Nucleus accumbens (tissue), 56 donors: ENCODE measurements at places on chromosomes 3 and 15.

DNA sequence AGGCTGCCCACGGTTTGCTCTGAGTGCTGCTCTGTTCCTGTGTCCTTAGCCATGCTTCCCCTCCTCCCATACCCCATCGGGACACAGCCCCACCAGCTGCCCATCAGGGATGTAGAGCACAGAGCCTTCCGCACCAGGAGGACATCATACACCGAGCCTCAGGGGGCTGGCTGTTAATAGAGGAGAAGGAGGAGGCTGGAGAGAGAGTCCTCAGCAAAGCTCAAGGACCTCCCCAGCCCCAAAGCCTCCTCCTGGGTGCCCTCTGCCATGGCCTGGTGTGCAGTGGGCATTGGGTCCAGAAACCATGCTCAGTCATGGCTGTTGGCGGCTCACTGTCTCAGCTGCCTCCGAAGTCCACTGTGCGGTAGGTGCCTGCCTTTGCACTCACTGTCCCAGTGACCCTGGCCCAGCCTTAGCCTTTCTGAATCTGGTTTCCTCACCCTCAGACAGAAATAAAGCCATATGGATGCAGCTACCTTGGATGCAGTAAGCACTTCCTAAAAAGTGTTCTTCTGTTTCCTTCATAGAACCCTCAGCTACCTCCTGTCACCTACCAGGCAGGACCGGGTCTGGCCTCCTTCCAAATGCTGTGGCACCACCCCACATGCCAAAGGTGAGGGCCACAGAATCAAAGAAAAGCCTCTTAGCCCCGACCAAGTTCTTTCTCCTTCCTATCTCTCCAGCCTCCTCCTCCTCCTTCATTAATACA is 53.9 kb downstream of the ACAD9 start:
- no peak for DNase-seq

DNA sequence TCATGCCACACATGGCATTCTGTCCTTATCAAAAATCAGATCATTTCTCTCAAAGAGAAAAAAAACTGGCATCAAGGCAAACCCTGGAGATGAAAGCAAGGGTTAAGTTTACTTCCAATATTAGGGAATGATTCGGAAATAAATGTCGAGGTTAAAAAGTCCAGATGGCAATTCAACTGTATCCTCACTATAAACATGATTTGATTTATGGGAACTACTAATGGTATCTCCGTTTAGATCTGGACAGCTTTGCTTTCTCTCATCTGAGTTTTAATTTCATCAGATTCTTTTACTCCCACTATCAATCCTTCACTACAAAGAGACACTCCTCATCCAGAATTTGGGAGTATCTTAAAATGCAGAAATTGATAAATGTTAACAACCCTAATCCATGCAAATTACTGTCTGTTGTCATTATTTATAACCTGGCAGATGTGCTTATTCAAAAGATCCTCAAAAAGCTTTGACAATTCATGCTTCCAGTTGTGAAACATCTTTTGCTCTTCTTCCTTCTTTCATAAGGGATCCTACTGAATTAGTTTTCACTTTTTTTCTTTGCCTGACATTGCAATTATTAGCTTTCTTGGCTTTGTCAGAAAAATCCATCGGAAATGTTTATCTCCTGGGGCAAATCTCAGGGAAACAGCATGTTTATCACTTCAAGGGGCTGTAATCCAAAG is 903.2 kb downstream of the MCTP2 start:
- no peak for DNase-seq

DNA sequence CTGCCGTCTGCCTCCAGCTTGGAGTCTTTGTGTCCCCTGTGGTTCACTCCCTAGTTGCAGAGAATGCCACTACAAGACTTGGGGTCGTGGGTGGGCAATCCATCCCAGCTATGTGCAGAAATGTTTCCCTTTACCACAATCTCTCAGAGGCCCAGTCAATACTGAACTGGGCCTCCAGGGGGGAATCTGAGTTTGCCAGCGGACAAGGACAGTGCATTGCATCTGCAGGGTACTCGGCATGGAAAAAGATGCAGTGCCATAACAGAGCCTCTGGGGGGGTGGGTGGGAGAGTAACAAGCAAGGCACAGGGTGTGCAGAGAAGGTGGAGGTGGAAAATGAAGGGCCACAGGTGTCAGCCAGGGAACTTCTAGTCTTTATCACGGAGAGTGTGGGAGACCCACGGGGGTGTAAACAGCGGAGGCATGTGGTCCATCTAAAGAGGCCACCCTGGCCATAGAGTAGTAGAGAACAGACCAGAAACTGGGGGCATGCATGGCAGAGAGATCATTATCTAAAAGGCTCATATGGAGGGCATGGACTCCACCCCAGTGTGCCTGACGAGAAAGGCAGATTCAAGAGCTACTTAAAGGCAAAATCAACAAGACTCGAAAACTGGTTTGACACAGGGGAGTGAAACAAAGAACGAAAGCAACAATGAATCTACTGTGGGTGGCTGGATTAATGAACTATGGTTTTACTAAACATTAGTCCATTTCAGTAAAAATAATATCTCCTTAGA is 182.4 kb downstream of the ANXA2 start:
- no peak for DNase-seq

GRCh38 chr3:141384157-141384556 is 15.9 kb downstream of the ZBTB38 start:
- no peak for DNase-seq

- DNase-seq, result no peak
Observed at GRCh38 chr15:28912422-28912821, 26.6 kb downstream of the APBA2 start.

GRCh38 chr15:64521201-64521600 is 60.8 kb downstream of the ZNF609 start:
- no peak for DNase-seq

GRCh38 chr3:178083906-178084866 is 452.1 kb upstream of the KCNMB2 start:
- DNase-seq, result no peak

DNA sequence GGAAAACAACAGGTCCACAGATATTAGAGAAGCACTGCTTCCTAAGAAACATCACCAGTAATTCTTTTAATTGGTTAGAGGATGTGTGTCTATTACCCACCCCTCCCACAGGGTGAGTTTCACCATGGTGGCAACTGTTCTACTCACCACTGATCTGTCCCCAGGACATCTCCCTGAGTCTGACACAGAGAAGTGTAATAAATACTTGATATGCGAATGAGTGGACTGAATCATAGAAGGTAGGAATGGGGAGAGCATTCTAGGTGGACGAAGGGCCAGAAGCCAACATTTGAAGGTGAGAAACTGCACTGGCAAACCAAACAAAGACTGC is 452.7 kb upstream of the PROK2 start:
- no peak for DNase-seq

DNA sequence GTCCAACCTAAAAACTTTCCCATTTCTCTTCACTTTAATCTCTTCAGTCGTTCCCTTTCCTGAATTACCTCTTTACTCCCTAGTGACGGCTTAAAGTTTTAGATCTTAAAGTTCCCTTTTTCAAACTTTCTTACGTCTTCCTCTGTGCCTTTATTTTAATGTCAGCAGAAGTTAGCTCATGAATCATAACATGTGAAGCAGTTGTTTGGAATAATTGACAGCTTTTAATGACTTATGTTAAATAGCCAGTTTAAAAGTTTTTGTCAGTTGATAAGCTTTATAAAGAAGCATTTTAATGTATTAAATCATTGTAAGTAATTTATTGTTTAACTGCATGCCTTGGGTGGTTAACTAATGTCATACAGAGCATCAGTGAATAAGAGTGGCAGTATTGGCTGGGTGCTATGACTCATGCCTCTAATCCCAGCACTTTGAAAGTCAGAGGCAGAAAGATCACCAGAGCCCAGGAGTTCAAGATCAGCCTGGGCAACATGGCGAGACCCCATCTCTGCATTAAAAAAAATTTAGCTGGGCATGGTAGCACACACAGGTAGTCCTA is 33.9 kb downstream of the PIK3CA start:
- DNase-seq, result no peak

DNA sequence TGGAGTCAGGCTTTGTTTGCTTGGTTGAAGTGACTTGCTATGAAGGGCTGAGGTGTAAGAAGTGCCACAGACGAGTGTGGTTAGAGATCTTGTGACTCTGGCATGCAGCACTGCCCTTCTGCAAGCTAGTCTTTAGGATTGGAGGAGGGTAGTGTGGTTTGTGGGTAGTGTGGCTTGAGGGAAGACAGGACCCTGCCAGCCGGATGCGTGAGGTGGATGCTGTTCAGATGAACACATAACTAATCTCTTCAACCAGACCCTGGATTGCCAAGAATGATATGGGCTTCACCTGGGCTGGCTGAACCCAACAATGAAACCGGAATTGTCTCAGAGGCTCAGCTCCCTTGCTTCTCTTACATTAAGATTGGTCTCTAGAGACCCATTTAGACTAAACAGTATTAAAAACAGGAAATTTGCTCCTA is 32.7 kb downstream of the STARD9 start:
- DNase-seq, result no peak

DNA sequence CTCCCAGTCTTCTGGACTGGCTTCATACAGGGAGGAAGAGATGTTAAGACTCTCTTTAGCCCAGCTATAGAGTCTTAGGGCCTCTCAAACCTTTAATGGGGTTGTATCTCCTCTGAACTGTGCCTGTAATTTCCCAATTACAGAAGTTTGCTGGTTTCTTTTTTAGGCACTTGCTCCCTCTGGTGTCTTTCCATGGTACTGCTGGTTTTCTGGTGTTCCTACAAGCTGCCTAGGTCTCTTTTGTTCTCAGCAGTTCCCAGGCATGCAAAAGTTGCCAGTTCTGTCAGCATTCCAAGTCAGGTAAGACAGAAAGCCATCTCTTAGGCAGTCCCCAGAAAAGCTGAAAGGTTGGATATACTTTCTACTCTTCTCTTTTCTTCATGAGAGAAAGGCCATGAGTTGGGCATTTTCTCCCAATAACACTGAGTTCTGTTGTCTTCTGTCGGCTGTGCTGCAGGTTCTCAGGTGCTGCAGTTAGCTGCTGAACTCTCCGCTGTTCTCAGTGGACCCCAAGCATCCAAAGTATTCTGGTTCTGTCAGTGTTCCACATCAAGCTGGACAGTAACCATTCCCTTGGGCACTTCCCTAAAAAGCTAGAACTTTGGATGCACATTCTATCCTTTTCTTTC is 54.4 kb upstream of the EHHADH start:
- DNase-seq, result no peak

DNA sequence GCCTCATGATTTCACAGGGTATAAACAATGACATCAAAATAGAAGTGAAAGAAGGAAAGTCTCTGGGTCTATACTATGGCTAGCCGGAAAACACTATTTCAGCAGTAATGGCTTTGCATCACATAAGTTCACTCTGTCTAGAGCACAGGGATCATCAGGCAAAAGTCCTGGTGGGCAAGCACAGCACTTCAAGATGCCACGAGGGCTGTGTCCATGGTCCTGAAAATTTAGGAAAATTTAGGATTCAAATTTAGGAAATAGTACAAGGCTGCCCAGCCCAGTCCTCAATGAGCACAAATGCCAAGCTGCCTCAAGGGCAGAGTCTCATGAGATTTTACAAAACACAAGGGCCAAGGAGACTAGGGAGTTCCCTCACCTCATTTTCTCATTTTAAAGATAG is 54.1 kb downstream of the RORA start:
- no peak for DNase-seq

DNA sequence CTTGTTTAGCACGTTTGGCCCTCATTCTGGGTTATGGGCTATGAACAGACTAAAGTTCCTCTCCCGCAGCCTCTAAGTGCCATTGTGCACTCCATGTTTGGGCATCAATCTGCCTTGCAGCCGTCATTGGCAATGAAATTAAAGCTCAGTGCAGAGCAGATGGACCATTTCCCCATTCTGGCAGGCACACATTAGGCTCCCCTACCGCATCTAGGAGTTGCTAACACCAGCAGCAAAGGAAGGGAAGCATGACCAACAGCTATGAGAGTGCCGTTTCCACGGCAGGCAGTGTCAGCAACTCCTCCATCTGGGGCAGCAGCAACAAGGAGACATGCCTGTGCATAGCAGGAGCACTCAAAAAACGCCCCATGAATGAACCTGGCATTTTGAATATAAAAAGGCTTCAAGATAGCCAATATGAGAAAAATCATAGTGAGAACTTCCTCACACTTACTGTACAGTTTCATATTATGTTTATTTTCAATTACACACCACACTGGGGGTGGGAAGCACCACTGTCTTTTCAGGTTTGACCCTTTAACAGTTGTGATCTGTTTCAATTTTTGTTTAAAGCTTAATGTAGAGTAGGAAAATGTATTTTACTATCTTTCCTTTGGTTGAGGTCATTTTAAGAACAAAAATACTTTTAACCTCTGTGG is 218.7 kb downstream of the KCNMB2 start:
- DNase-seq, result no peak

GRCh38 chr3:179969525-179969924 is 67.2 kb downstream of the PEX5L start:
- no peak for DNase-seq

GRCh38 chr15:88897456-88898194 is 2.3 kb upstream of the HAPLN3 start:
- DNase-seq, result no peak

DNA sequence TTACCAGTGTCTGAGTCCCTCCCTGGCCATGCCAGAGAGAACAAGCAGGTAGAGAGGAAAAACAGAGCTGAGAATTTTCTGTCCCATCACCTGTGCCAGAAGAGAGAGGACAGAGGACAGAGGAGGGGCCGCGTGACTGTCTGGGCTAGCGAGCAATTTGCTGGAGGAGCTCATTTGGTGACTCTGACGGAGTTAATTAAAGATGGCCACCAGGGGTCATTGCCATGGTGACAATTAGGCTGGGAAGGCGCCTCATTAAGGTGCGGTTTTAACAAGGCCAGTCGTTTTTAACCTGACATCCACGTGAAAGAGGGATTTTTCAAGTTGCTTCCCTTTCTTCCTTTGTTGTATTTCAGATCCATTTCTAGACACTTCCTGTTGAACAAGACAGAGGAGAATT is 72.4 kb downstream of the RHCG start:
- no peak for DNase-seq

GRCh38 chr3:114035896-114036295 is 20.4 kb downstream of the CCDC191 start:
- no peak for DNase-seq

DNA sequence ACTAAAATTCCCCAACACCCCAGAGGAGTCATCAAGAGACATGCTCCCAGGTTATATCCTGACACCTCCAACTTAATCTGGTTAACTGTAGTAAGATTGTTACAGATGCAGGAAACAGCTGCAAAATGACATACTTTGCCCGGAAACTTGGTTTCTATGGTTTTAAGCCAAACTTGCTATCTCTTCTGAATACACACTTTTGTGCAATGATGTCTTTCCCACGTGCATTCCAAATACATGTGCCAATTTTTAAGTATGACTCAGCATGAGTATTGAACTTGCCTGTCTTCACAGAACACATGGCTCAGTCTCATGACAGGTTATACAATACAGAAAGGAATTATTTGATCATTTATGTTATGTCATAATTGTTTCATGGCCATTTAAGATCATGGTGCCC is 207.0 kb upstream of the DCBLD2 start:
- no peak for DNase-seq

- no peak for DNase-seq
Observed at GRCh38 chr3:127168271-127168670, 24.7 kb upstream of the PRR23E start.

GRCh38 chr15:98669638-98670037 is 21.3 kb downstream of the IGF1R start:
- no peak for DNase-seq

- DNase-seq, result no peak
Observed at GRCh38 chr3:45143673-45144671, 2.2 kb downstream of the CDCP1 start.
